ENCODE measurements at places on chromosomes 3 and 15.

GRCh38 chr3:169923189-169923588 lies 11.8 kb downstream of the SAMD7 start:
- no peak overlapping the region for H3K27ac ChIP-seq
- no peaks in the 10 kb centered on the region for H3K36me3 ChIP-seq
- H3K4me3 ChIP-seq, result no peak overlapping the region
- DNase-seq, result no peak
- no peaks in the 10 kb centered on the region for H3K4me1 ChIP-seq
- H3K27me3 ChIP-seq, result peaks cover 15% of the 10 kb centered on the region

DNA sequence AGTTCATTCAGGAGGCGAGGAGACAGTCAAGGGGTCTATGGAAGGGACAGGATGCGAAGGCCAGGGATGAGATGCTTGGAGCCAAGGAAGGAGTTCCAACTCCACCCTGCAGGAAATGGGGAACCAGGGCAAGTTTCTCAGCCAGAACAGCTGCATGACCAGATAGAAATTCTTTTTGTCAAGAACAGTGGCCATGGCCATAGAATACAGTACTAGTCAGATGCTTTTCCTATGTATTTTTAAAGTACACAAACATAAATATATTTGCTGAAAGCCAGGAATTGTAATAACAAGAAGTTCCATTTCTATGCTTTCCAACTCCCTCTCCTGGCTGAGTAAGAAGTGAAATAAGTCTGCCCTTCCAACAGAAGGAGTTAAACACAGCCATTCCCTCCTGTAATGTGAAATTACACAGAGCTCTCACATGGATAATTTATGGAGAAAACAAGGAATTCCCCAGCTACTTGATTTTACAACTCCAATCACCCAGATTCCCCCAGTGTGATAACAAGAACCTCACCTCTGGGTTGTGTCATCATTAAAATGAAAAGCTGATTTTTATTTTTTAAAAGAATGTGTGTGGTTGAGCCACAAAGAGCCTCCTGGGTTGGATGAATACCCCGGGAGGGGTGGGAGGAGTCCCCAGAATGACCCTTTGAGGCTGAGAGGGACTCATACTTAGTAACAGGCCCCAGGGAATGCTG lies 124.6 kb upstream of the ARHGEF3 start:
- no peaks in the 10 kb centered on the region for H3K27me3 ChIP-seq
- no peaks in the 10 kb centered on the region for H3K36me3 ChIP-seq
- H3K27ac ChIP-seq, result no peak overlapping the region
- DNase-seq, result peak; percentile 31

DNA sequence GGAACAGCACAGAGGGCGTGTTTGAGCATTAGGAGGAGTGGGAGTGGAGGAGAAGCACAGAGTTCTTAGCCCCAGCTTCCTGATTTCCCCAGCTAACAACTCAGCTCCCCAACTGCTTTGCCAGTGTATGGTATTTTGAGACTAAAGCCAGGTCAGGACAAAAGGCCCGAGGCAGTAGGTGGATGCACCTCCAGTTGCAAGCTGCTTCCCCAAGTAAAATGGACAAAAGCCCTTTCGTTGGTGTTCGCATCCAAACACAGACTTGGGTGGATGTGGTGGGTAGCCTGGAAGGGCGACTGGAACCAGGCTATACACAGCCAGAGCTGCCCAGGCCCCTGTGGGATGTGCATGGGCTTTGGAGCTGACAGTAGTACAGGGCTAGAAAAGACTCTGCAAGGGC lies 12.3 kb upstream of the EHD4 start:
- peaks cover 3% of the 10 kb centered on the region for H3K4me1 ChIP-seq
- peaks cover 24% of the 10 kb centered on the region for H3K27me3 ChIP-seq
- no peaks in the 10 kb centered on the region for H3K36me3 ChIP-seq

GRCh38 chr15:27843146-27843545 lies 256.0 kb downstream of the OCA2 start:
- no peak for DNase-seq
- no peaks in the 10 kb centered on the region for H3K36me3 ChIP-seq
- no peaks in the 10 kb centered on the region for H3K27me3 ChIP-seq

GRCh38 chr3:144770915-144771351 lies 799.3 kb downstream of the DIPK2A start:
- no peaks in the 10 kb centered on the region for H3K27me3 ChIP-seq
- no peaks in the 10 kb centered on the region for H3K36me3 ChIP-seq
- no peak overlapping the region for H3K4me3 ChIP-seq

DNA sequence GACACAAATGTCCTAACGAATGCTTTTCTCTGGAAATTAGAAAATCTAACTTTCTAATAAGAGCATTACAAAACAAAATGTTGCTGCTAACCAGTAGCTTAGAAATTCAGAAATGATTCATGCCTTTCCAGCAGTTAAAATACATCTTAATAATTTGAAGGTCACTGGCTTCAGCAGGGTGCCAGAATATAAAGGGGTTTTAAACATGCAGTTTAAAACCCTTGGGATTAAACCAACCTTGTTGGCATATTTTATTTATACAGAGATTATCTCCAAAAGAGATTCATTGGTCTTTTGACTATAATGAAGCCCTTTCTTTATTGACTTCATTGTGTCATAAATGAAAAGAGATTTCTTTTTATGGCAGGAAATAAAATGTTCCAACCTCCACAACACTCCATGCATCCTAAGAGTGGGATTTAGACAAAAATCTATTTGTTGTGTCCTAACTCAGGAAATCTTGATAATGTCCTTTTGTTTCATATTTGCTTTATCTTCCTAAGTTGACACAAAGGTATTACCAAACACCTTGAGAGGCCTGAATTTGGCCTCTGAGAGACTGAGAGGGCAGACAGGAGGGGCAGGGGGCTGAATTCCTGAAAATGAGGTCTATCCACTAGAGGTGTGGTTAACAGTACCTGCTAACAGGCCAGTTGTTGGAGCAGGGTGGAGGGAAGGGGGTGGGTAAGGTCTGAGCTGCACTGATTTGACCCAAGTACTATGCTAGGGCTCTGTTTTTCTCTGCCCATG lies 124.4 kb downstream of the FEZF2 start:
- no peaks in the 10 kb centered on the region for H3K27me3 ChIP-seq
- DNase-seq, result no peak
- peaks cover 3% of the 10 kb centered on the region for H3K4me1 ChIP-seq
- H3K27ac ChIP-seq, result no peak overlapping the region
- H3K36me3 ChIP-seq, result no peaks in the 10 kb centered on the region

DNA sequence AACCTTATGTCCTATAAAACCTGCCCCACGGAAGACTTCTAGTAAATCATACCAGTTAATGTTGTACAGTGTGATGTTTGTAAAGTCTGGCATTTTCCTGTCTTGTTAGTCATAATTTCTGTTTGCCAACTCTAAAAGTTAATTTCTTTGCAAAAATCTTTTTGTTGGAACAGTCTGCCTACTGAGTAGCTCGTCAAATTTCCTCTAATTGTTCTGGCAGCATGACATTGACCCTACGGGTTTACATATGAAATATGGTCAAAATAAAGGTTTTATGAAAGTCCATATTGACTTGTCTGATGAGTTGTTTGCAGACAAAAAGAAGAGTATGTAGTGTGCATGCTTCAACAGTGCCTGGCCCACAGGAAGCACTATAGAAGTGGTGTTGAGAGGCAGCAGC lies 79.8 kb upstream of the SOX2 start:
- no peak overlapping the region for H3K4me3 ChIP-seq
- no peaks in the 10 kb centered on the region for H3K27me3 ChIP-seq
- no peaks in the 10 kb centered on the region for H3K4me1 ChIP-seq
- DNase-seq, result no peak
- H3K27ac ChIP-seq, result no peak overlapping the region

DNA sequence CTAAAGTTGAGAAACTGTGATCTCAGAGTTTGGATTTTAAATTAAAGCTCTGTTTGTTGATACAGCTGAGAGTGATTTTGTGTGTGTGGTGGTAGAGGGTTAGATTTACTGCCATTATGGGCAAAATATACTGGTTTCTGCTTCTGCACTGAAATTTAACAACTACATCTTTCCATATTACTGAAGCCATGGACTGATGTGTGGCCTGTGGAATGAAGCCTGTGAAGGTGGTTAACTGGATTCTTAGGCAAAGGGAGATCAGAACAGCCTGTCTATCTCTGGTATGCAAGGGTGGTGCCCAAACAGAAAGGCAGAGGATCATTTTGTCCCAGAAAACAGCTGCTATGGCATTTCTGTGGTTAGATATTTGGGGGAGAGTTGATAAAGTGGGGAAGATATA lies 297.3 kb upstream of the THBS1 start:
- no peaks in the 10 kb centered on the region for H3K36me3 ChIP-seq
- H3K4me3 ChIP-seq, result no peak overlapping the region
- peak overlapping the region; percentile 61 for H3K27ac ChIP-seq

GRCh38 chr15:73476704-73477216 lies 33.8 kb downstream of the REC114 start:
- no peaks in the 10 kb centered on the region for H3K4me1 ChIP-seq
- H3K27me3 ChIP-seq, result peaks cover 7% of the 10 kb centered on the region
- no peak for DNase-seq
- no peak overlapping the region for H3K27ac ChIP-seq
- H3K4me3 ChIP-seq, result no peak overlapping the region

DNA sequence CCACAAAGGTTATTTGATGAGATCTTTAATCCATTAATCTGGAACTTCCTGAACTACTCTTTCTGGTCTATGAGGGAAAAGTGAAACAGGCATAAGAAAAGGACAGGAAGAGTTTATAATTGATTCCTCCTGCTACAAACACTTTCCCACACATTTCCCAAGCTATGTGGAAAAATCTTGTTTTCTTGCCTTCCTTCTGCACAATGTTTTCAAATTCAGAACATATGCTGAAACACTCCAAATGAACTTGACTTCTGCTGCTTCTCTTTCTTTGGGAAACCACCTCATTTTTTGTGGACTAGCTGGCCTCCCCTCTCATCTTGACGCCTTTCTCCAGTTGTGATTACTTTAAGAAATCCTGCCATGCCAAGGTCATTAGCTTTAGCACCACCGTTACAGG lies 100.7 kb upstream of the PTPRG start:
- no peaks in the 10 kb centered on the region for H3K4me1 ChIP-seq
- H3K36me3 ChIP-seq, result no peaks in the 10 kb centered on the region

Measured in IMR-90 (cell line).